ENCODE measurements at places on chromosomes 4 and X.
A peak's percentile ranks its signal among the peaks of the same experiment; 100 is the strongest.

GRCh38 chr4:139917896-139918295 lies 236.1 kb downstream of the MAML3 start:
- no peak for DNase-seq

GRCh38 chrX:21632027-21632426 lies 26.1 kb downstream of the KLHL34 start:
- DNase-seq = no peak

DNA sequence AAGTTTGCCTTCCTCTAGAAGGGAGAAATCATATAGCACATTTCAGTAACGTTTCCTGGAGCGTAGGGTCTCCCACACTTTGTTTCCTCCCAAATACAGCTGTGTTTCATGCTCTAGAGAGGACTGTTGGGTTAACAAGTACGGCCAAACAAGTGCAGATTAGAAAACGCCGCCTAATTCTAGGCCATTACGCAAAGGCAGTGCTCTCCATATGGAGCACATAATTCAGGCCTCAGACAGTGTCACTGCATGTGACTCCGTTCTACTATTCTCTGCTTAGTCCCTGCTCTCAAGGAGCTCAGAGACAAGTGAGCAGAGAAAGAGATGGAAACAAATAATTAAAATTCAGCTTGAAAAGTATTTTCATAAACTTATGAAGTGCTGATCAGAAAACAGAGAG lies 11.6 kb downstream of the ZNF827 start:
- DNase-seq = no peak

DNA sequence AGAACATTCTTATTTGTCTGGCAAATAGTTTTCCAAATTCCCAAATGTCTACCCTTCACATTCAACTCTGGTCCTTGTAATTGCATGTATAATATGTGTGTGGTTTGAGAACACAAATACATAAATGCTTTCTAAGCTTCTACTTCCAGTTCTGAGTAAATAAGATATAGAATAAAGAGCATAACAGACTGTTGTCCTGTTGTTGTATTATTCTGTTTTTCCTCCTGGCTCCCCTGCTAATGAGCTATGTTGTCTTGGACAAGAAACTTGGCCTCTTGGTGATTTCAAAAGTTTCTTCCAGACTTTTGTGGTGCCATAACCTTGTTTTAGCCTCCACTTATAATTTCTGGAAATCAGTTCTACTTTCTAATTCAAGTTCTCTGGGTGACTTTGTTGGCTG lies 75.3 kb upstream of the USP38 start:
- no peak for DNase-seq

GRCh38 chr4:158875026-158875425 lies 106.2 kb downstream of the FNIP2 start:
- no peak for DNase-seq

GRCh38 chr4:156512622-156513021 lies 459.0 kb downstream of the PDGFC start:
- DNase-seq = no peak

- DNase-seq = no peak
Observed at GRCh38 chr4:30720021-30720660, at the start of gene PCDH7. Gene PCDH7, plus strand, starts transcription at chr4:30720369. Its CDS starts 1,054 bp downstream, at chr4:30721423.

- DNase-seq = no peak
Observed at GRCh38 chr4:8847764-8848163, 23.9 kb downstream of the HMX1 start.

DNA sequence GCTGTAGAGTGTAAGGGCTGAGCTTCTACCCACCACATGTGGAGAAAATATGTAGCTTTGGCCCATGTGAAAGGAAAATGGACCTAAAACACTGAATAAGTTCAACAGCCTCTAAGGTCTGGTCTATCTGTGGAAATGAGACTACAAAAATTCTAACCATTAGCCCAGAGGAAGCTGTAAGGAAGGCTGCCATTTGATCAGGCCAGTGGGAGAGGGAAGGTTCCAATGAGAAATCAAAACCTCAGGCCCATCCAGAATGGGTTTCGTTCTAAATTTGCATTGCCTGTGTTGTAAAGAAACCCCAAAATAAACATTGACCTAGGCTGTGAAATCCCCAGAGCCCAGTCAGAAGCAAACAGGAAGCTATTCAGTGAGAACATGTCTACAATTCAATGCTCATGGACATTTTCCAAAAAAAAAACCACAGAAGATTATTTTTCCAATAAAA lies 320.4 kb upstream of the SLC7A11 start:
- no peak for DNase-seq

GRCh38 chr4:81314196-81314896 lies 99.3 kb upstream of the PRKG2 start:
- DNase-seq = no peak

DNA sequence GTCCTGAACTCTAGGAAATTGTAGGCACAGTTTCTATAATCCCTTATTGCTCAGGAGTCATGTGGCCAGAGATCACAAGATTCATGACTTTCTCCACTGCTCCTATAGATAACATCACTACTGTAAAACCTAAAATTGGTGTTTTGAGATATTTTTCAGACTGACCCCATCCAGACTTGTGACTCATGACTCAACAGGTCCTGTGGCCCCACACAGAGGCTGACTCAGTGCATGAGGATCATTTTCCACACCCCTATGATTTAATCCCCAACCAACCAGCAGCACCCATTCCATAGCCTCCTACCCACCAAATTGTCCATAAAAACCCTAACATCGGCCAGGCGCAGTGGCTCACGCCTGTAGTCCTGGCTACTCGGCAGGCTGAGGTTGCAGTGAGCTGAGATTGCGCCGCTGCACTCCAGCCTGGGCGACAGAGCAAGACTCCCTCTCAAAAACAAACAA lies 13.2 kb upstream of the XIAP start:
- no peak for DNase-seq

- DNase-seq = no peak
Observed at GRCh38 chrX:21838937-21839333, 482 bp upstream of the MBTPS2 start.

- no peak for DNase-seq
Observed at GRCh38 chr4:55343887-55344286, 2.2 kb upstream of the SRD5A3 start.

DNA sequence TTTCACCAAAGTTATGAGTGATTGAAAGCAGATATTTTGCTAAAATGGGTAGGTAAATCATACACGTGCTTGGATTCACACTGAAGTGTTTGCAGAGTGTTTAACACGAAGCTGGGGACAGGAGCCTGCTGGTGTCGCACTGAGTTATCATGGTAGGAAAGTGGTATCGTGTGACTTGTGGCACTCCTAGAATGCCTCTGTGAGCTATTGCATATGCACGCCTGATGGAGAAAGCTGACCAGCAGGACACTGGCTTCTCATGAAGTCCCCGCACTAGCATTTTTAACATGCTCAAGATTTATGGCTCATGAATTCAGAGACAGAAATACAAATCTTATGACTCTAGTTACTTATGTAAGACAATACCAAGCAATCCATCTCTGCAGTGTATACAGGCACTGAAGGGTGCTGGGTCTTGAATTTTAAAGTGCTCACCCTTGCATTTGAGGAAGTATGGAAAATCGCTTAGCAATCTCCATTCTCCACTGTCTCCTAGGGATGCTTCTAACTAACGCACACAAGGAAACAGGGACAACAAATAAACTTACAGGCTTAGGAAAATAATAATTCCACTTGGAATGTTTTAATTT lies 19.8 kb downstream of the VCX3B start:
- no peak for DNase-seq

GRCh38 chr4:8727546-8728510 lies 135.3 kb downstream of the CPZ start:
- DNase-seq = no peak

GRCh38 chr4:168028568-168028967 lies 63.8 kb upstream of the ANXA10 start:
- no peak for DNase-seq

GRCh38 chrX:134813697-134814096 lies 155.4 kb upstream of the PLAC1 start:
- no peak for DNase-seq

DNA sequence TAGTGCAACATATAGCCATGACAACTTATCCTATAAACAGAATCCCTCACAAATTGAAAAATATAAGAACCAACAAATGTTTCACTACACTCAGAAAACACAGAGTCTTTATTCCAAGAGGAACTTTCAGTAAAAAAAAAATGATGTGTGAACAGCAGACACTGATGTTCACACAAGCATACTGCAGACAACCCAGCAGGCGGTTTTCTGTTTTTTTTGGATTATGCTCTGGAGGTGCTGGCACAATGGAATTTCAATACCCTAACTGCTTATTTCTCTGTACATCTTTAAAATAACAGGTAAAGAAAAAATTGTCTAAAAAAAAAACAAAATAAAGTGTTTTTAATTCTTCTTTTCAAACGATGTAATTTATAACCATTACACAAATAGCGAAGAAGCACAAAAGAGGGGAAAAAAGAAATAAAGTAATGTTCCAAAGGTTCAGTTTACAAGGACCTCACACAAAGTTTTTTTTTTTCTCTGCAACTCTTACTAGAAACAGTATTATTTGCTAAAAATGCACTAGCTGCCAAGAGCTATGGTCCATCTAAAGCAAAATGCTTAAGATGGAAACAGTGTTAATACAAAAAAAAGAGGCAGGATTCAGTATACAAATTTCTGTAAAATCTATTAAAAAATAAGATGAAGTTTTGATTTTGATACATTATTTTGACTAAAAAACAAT lies 55.3 kb downstream of the ANAPC10 start:
- no peak for DNase-seq

- no peak for DNase-seq
Observed at GRCh38 chr4:31023109-31023508, 302.9 kb downstream of the PCDH7 start.

DNA sequence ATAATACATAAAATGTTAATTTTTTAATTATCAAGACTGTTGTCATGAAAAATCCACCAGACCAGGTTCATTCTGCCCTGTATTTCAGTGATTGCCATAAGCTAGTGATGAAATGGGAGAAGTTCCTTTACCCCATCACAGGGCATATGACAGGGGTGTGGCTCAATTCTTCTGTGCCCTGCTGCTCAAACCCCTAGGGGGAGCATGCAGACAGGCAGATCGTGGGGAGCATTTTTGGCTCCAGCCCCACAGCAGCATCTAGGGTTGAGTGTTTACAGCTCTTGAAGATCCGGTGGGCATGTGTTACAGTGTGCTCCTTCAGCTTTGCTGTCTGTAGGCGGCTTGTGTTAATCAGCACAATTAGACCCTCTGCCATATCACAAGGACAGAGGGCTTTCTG lies 700.7 kb downstream of the PCDH18 start:
- DNase-seq = peak; percentile 3
